ENCODE measurements at places on chromosomes 6 and 20.

DNA sequence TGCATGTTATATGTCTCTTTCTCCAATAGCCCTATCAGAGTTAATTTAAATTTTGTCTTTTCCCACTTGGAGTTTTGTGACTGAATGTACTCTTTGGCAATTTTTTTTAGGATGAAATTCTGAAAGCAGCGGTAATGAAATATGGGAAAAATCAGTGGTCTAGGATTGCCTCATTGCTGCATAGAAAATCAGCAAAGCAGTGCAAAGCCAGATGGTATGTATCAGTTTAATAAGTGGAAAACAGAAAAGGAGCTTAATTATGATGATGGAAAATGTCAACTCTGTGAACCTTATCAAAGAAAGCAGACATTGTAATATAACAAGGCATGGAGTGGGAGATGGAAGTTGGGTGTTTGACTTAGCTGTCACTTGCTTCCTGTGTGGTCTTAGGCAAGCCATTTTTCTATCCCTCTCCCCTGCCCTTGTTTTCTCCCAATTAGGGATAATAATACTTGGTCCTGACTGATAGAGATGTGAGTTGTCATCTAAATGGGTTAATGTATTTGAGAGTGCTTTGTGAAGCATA lies 2.7 kb downstream of the CDC5L start:
- DNase-seq, result no peak

DNA sequence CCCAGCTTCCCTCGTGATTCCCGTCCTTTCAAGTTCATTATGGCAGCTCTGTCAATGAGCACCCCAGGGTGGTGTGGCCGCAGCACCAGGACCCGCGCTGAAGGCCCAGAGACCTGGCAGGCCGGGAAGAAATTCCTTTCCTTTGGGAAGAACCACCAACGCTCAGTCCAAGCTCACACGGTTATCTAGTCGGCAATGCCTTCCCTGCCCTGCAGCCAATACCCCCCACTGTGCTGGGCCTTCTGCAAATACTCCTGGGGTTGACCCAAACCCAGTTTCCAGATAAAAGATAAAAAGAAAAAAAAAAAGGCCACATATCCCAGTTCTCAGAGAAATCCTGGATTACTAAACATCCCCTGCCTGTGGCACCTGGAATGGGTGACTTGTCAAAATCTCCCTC lies 28.7 kb downstream of the PXDC1 start:
- DNase-seq, result no peak

- no peak for DNase-seq
These were observed 396.7 kb downstream of the LAMA2 start for GRCh38 chr6:129279343-129280292.

DNA sequence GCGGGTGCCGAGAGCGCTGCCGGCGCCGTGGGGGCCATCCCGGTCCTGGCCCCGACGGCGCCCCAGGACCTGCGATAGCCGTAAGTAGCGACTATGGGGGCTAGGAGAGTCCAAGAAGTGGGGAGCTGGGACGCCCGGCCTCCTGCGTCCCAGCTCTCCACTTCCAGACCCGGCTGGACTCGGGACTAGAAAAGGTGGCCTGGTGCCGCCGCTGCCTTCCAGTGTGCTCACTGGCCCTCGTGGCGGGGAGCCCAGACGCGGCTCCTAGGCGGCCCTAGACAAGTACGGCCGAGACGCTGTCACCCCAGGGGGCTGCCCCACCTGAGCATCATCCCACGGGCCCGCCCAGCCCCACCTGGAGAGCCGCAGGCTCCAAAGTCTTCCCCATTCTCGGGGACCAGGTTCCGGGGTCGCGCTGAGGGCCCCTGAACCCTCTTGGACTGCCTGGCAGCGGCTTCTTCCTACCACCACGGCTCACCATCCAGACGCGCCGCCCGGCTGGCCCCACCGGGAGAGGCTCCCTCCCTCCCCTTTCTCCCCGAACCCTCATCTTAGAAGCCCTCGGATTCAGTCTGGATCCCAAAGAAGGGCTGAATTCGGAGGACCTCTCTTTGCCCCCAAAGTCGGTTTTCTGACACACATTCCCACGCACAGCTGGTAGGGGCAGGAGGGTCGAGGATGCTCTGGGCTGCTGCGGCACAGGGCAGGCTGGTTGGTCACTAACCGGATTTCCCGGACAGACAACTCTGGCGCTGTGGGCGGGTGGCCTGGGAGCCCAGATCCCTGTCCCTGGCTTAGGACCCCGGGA lies 870 bp upstream of the MDFI start:
- DNase-seq, result no peak

- peak; percentile 67 for DNase-seq
These were observed 244.3 kb downstream of the ARID1B start for GRCh38 chr6:157021344-157021992.

- DNase-seq, result no peak
These were observed 418.4 kb downstream of the CD109 start for GRCh38 chr6:74114428-74114827.

GRCh38 chr6:163648868-163649267 lies 234.3 kb downstream of the QKI start:
- no peak for DNase-seq

DNA sequence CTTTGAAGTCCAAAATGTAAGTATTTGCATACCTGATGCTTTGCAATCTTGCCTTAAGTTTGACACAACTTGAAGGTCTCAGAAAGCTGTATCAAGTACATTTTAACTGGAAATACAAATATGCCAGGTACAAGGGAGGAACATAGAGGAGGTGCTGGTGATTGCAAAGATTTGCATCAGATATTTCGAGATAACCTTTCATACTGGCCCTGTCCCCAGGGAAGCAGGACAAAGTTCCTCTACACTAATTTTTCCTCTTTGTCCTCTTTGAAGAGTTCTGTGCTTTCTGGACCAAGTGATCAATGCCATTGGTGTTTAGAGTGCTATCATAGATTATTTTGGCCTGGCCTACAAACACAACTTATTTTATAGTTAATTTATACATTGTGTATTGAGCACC lies 686.1 kb downstream of the HACE1 start:
- DNase-seq, result no peak

DNA sequence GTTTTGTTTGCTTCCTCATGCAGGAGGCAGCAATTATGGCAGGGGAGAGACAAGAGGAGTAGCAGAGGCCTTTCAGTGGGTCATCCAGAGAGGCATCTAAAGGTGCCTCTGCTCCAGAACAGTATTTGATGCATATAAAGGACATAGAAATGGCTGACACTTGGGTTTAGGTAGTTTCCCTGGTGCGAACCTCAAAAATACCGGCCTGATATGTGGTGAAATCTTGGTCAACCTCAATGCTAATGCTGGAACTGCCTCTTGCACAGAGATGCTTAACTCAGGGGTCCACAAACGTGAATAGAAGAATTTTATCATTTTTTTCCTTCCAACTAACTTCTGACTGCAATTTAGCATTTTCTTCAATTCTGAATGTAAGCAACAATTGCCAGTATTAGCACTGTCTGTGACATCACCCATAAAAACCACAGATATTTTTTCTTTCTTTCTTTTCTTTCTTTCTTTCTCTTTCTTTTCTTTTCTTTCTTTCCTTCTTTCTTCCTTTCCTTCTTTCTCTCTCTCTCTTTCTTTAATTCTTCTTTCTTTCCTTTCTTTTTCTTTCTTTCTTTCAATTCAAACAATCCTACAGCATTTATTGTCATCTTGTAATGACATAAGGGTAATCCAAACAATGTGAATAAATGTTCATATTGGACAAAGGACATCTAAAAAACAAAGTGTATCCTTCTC lies 180.0 kb upstream of the UST start:
- no peak for DNase-seq

DNA sequence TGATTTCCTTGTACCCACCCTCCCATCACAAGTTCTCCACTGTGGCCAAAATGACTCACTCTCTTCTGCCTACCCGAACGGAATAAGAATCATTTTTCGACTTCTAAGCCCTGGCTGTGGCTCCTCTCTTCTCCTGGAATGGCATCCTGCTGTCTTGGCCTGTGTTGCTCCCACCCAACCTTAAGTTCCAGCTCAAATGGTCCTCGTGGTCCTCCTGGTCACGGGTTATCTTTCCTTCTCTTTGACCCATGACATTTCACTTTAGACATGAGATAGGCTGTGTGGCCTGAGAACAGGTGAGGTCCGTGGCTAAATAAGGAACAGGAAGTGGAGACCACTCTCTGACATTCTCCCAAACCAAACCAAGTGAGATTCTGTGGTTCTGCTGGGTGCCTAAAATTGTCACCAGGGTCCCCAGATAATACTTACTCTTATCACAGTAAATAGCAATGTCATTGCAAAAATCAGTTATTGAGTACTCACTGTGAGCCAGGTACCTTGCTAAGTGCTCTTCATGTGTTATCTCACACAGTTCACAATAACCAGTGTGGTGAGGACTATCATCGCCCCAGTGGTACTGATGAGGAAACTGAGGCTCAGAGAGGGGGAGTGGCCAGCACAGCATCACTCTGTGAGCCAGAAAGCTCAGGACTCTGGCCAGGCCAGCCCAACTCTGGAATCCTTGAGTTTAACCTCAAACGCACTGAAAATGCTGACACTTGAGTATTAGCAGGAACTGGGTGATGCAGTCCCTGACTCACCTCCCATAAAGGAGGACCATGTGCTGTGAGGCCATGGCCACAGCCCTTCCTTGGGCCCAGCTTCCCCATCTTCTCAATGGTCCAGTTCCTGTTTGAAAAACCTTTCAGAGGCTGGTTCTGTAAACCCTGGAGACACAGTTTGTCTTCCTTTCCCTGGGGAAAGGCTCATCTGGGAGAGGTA lies 74.8 kb upstream of the SIRPA start:
- no peak for DNase-seq

DNA sequence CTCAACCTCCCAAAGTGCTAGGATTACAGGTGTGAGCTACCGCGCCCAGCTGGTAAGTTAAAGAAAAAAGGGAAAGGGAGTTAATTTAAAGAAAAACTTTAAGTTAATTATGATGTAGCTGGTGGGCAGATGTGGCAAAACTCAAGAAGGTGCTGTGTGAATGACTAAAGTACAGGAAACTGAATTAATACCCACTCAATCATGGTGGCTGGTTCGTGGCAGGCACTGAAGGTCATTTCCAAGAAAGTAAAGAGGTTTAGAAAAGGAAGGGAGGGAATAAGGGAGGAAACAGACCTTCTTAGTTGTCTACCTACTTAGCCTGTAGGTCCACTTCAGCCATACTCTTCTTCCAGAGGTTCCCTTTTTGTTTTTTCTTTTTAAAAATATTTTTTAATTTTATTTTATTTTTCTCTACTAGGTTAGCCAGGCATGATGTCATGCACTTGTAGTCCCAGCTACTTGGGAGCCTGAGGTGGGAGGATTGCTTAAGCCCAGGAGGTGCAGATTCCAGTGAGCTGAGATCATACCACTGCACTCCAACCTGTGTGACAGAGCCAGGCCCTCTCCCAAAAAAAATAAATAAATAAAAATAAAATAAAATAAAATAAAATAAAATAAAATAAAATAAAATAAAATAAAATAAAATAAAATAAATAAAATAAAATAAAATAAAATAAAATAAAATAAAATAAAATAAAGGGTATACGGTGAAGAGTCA lies 11.9 kb upstream of the TGM3 start:
- no peak for DNase-seq

DNA sequence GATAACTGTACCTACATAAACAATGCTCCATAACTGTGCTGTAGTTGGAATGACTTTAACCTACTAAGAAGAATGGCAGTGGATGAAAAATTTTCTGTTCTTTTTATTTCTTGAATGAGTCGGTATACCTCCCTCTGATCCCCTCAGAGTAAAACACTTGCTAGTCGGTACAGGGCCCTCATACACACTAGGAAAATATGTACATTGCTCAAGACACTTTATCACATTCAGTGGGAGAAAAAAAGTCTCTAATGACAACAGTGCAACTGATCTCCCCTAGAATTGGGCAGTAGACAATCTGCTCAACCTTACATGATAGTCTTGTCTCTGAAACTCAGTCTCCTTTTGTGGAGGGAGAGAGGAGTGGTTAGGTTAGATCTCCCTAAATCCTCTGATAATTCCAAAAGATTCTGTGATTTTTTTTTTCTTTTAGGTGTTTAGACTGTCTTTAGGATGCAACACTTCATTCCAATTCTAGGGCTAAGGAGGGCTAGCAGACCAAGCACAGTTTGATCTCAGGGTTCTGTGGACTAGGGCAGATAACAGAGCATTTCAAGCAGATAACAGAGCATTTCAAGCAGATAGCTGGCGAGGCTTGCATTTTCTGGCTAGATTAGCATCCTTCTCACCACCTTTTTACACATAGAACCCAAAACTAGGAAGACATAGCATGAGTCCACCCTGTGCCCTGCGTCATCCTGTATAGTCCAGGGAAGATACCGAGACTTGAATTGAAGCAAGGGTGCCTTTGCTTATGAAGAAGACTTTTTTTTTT lies 100.3 kb upstream of the TNFAIP3 start:
- DNase-seq, result no peak

DNA sequence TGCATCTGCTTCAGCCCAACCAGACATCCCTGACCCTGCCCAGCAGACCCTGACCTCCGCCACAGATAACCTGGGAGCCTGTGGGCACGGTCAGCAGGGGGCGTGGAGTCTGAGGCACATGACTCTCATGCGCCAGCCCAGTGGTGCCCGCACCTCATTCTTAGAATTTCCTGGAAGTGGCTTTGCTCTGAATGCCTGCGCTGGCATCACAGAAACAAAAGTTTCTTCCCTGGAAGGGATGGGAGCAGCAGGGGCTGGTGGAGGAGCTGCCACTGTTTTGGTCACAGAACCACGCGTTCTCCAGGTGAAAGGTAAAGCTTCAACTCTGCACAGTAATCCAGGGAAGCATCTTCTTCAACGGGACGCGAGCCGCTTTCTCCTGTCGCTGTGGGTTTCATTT lies 67.9 kb upstream of the DUSP22 start:
- no peak for DNase-seq

DNA sequence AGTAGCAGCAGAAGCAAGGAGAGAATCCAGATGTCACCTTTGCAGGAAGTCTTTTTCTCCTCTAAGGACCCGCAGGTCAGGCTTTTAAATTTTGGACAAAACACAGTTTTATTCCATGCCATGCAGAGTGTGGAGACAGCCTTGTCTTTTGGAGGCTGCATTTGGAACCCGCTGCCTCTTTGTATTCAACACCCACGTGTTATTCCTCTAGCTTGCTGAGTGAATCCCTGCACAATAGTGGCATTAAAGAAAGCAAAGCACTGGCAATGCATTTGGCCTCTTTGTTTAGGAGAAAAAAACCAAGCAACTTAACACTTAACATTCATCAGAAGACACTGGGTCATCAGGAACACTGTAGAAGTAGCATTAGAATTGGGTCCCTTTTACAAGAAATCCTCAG lies 43.5 kb downstream of the TFAP2B start:
- DNase-seq, result no peak

Data from NCI-H187 (cell line).